ENCODE measurements at places on chromosomes 4 and X. TPM values are rescaled to one million over a fixed set of nuclear protein-coding genes. Genes with fewer than 3 reads are reported as not detected.

Gene ARAP2
- total RNA-seq: 48.6 TPM

Gene BCORL1
- 5.1 TPM for total RNA-seq

Gene FAM184B
- 0.69 TPM for total RNA-seq

Gene FGFBP1
- 17.6 TPM for total RNA-seq

Gene RS1
- not detected for total RNA-seq

Gene TRIM75
- total RNA-seq: not detected

Gene DCAF12L2
- total RNA-seq: 4.7 TPM

Gene CDKN2AIP
- 18.0 TPM for total RNA-seq

Gene PRSS12
- 13.1 TPM for total RNA-seq

Gene AKAP14
- not detected for total RNA-seq

Gene TEX13D
- not detected for total RNA-seq

Gene CPZ
- 14.1 TPM for total RNA-seq

Gene CCDC110
- 1.4 TPM for total RNA-seq

Gene TEX11
- total RNA-seq: not detected

Gene SLC10A7
- 19.6 TPM for total RNA-seq

Gene SLC10A6
- total RNA-seq: 12.9 TPM

Gene SPANXN2
- total RNA-seq: not detected

Gene GAGE13
- not detected for total RNA-seq

Gene POLA1
- 24.1 TPM for total RNA-seq

Gene ZNF157
- total RNA-seq: 0.49 TPM

Gene NAP1L2
- 1.3 TPM for total RNA-seq

Gene KLHL15
- total RNA-seq: 17.7 TPM

Gene RAB9B
- 4.8 TPM for total RNA-seq

Gene SCML1
- total RNA-seq: 10.1 TPM

Gene XPNPEP2
- 4.1 TPM for total RNA-seq

Gene CXCL8
- 15.5 TPM for total RNA-seq

Gene DCAF12L1
- total RNA-seq: 0.89 TPM

Gene POU3F4
- total RNA-seq: 0.10 TPM

Gene PSAPL1
- 18.6 TPM for total RNA-seq

Gene MTMR8
- 1.7 TPM for total RNA-seq

Gene CPXCR1
- not detected for total RNA-seq

Gene CYBB
- total RNA-seq: 38.0 TPM

Gene TET2
- 38.7 TPM for total RNA-seq

Gene SLC2A9
- total RNA-seq: 5.0 TPM

Gene HERC5
- total RNA-seq: 2.1 TPM

Gene NWD2
- total RNA-seq: 0.30 TPM

Gene TCEANC
- total RNA-seq: 5.3 TPM

Gene TRIML2
- not detected for total RNA-seq

Gene CDS1
- 9.9 TPM for total RNA-seq

Gene FAT4
- total RNA-seq: 77.2 TPM

Gene PLP1
- total RNA-seq: 57.5 TPM

Gene VCX
- total RNA-seq: not detected

Gene MAGEE1
- total RNA-seq: 2.0 TPM
